ENCODE measurements at places on chromosomes 4 and X.

GRCh38 chr4:177371461-177371860 is 61.8 kb downstream of the NEIL3 start:
- DNase-seq, result no peak

DNA sequence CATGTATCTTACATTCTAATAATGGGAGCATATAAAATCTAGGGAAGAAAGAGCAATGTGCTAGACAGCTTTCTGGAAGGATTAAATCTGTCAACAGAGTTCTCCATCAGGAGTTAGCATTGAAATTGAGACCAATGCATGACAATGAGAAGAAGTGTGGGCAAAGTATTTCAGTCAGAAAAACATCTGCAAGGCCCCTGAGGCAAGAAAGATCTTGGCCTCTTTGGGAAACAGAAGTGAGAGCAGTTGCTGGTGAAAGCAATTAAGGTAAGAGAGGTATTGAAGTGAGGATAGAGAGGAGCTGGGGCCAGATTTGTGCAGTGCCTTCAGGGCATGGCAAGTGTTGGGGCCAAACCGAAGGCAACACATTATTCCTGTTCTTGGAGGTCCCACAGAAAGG is 999.1 kb downstream of the STPG2 start:
- DNase-seq, result no peak

- DNase-seq, result peak; percentile 86
These were observed 149.9 kb downstream of the AMMECR1 start for GRCh38 chrX:110167952-110168451.

DNA sequence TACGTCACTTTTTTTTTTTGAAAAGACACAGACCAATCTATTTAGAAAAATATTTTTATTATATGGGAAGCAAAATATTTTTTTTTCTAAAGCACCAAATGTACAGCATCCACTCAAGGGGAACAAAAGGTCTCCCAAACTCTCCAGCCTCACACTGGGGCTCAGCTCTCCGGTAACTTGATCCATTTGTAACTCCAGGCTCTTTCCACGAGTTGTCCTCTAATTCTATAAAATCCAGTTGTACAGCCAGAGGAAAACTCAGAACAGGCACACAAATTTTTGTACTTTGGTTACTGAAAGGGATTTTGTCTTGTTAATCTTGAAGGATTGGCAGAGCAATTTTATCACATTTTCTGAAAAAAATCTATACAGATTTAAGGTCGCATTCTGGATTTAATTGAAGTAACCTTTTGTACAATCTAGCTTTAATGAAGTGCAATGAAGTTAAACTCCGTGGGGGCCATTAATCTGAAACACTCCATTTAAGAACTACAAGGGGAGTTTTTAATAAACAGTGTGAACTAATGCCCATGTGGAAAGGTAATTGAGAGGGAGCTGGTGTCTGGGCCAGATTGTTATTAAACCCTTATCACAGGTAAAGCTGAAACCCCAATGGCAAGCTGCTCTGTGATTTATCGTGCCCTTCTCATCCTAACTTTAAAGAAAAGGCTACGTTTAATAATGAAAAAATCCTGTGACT is 161.2 kb upstream of the FRG1 start:
- no peak for DNase-seq

DNA sequence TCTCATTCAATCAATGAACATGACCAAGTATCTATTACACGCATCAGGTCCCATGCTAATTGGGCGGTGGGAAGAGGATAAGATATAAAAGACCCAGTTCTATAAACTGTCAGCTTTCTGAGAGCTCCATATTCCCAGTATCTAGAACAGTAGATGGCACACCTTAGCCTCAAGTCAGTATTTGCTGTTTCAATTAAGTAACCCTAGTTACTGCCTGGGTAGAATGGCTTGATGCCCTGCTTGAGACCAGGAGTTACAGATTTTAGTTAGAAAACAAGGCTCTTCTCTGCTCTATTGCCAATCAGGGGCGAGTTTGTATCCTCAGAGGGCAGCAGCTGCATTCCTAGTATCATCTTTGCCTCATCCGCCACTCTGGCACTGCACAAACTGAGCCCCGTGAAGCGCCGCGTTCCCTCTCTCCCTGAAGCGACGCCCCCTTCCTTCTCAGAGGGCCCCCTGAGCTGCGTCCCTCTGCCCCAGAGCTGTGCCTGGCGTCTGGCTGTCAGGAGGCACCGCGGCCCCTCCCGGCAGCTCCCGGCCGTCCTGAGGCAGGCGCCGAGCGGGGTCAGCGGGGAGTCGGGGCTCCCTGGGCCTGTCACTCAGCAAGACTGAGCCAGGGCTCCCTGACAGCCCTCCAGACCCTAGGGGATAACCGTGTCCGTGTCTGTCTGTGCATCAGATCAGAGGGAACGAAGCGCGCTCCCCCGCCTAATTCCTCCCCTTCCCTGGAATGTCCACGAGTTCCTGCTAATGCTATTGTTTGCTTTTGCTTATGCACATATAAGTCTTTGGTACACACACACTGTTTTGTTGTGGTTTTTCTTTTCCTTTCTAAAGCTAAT is 212.4 kb upstream of the TTC29 start:
- DNase-seq, result no peak

DNA sequence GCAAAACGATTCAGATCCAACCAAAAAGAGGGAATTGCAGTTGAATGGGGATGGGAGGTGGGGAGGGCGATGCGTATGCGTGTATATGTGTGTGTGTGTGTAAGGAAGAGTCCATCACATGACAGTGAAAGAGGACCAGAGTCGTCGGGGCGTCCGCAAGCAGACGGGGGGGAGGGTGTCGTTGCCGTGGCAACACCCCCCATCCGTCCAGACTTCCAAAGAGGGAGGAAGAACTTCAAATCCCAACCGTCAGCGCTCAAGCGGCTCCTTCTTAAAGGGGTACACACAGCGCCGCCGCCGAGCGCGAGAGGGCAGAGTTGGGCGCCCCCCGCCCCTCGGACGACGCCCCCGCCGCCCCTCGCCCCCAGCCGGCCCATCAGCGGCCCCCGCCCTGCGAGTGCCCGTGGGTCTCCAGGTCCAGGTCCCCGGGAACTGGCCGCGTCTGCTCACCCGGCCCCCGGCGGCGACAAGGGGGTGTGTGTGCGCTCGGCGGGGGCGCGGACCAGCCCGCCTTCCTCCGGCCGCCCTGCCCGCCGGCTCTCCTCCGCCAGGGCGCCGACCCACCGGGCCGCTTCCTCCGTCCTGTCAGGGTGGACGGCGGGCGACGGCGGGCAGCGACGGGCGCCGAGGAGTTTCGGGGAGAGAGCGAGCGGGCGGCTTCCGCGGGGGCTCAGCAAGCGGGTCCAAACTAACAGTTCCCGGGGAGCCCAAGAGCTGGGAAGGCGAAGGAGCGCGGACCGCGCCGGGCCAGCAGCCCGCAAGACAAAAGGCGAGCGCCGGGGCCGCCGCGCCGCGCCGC is 685 bp downstream of the LCORL start:
- DNase-seq, result peak; percentile 81

GRCh38 chr4:36919721-36920120 is 324.8 kb upstream of the NWD2 start:
- no peak for DNase-seq
